ENCODE measurements at places on chromosomes 11 and 22.

DNA sequence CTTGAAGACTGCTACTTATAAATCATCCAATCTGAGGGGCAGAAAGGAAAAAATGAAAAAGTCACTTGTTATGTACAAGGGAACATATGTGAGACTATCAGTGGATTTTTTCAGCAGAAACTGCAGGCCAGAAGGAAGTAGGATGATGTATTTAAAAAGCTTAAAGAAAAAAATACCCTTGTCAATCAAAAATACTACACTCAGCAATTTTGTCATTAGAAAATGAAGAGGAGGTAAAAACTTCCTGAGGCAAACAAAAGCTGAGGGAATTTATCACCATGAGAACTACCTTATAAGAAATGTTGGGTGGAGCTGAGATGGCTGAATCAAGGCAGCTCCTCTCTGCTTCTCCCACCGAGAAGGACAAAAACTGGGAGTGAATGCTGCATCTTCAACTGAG is 21.1 kb downstream of the MRGPRX2 start:
- DNase-seq: no peak

DNA sequence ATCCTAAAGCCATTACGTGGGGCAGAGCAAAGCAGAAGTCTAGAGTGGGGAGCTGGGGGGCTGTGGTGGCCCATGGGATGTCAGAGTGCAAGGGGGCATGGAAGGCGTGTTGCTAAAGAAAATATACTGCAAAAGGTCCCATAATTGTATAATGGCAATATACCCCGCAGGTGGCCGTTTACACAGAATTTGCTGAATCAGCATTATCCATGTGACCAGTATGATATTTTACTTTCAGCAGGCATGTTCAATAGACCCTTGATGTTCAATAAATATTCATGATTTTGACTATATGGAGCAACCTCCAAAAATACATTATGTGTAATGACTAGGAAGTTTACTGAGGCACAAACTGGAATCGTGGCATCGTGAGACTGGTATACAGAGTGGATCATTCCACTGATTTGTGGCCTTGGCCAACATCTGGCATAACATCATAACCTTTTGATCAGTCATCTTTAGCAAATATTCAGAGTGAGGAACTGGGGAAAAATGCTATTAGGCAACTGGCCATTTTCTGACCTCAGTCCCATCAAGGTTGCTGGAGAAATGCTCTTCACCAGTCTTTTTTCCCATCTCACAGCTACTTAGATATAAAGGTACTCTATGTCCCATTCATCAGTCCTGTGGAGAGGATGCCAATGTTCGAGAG is 29.3 kb upstream of the PPP2R1B start:
- DNase-seq: no peak

- DNase-seq: no peak
These were observed 143.4 kb upstream of the ANO3 start for GRCh38 chr11:26188554-26188953.

DNA sequence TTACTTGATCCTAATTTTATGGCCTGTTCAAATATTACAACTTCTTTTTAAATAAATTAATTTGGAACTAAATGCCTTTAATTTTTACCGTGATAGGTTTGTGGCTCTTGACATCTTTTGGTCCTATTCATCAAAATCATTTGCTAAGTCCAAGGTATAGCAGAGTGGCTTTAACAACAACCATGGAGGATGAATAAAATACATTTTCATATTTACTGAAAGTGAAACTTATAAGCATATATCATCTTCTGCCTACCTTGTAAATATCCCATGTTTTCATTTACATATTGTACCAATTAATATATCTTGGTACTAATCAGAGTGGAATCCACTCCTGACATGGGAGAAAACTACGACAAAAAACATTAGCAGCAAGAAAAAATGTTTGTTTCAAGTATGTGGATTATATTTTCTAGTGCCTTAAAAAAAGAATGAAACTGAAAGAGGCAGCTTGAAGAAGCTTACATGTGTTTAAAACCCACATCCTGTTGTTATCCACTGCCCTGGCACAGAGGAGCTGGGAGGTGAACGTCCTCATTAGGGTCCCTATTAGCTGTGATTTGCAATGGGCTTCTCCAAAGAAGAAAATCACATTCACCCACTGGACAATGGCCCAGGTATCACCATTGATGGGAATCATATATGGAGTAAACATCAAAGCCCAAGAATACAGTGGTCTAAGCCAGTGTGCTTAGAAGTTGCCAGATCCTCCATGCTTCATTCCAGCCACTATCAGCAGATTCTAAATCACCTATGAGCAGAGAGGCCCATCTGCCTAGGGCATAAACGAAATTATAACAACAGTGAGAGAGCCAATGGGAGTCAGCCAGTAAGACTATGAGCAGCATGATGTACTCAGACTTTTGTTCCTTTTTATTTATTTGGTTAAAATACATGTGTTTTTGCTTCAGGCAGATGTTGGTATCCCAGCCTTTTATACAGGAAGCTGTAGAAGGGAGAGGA is 84.7 kb downstream of the MAML2 start:
- DNase-seq: no peak

DNA sequence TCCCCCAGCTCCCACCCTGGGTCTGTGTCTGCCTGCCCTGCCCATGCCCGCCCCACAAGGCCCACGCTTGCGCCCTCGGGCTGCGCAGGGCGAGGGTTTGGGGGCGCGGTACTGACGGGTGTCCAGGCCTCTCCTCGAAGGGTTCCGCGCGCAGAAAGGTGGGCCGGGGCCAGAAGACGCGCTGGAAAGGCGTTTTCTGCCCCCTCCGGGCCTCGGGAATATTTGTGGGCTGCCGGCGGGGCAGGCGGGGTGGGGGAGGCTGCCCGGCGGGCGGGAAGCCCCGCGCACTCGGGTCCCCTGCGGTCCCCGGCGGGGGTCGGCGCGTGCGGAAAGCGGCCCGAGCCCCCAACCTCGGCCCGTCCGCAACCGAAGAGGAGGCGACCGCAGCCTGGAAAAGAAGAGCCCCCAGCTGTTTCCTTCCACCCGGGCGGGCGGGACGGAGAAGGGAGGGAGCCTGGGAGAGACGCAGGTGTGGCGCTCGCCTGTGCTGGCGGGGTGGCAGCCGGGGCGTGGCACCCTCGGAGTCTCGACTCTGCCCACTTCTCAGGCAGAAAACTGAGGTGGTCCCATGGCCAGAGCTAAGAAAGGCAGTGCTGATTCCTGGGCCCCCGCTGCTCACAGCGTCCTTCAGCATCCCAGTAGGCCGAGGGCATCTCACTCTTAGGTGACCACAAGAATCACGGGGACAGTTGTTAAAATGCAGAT is 59.0 kb downstream of the THAP12 start:
- DNase-seq: no peak

- DNase-seq: no peak
These were observed 51.4 kb downstream of the ME3 start for GRCh38 chr11:86620891-86621521.

- peak; percentile 82 for DNase-seq
These were observed 13.2 kb downstream of the EHF start for GRCh38 chr11:34633990-34634693.

GRCh38 chr11:19499026-19499669 is 213.5 kb upstream of the NAV2 start:
- DNase-seq: peak; percentile 3

GRCh38 chr22:38997518-38997917 is 15.4 kb downstream of the APOBEC3B start:
- no peak for DNase-seq

GRCh38 chr11:109486129-109486528 is 64.1 kb downstream of the C11orf87 start:
- DNase-seq: no peak

DNA sequence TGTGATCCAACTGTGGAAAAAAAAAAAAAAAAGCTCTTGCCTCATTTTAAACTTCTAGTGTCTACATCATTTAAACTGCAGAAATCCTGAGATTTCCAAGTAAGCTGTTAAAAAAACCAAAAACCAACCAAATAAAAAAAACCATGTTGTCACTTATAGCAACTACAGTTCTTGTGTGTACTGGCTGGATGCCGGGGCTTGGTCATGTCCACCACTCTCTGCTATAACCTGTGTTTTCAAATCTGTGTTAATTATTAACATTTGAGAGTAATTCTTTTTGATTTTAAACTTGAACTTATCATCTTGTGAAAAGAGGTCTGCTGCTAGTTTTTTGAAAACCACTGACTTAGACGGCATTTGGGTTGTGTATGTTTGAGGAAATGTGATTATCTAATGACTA is 32.2 kb upstream of the BID start:
- no peak for DNase-seq

DNA sequence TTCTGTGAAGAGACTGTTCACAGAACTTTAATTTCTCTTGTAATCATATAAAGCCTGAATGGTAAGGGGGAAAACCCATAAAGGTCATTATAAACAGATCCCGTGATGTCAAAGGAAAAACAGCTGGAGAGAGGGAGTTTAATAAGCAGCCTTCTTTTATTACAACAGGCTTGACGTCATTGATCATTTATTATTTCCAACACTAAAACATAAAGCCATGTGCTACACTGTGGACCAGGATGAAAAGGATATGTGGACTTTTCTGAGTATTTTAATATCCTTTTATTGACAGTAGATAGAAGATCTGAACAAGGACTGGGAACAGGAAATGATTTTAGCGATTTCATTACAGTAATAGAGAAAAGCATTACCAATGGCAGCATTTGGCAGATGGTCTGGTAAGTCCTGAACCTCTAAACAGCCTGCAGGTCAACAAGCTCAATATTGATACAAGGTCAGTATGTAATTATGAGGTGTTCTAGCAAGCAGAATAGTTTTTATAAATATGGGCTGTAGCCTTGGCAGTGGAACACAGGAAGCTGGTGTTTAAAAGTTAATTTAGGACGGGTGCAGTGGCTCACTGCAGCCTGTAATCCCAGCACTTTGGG is 25.1 kb upstream of the TPH1 start:
- no peak for DNase-seq

- no peak for DNase-seq
These were observed 11.4 kb downstream of the DAGLA start for GRCh38 chr11:61691380-61692156.

- no peak for DNase-seq
These were observed 125.2 kb upstream of the SYT13 start for GRCh38 chr11:45411228-45411946.

DNA sequence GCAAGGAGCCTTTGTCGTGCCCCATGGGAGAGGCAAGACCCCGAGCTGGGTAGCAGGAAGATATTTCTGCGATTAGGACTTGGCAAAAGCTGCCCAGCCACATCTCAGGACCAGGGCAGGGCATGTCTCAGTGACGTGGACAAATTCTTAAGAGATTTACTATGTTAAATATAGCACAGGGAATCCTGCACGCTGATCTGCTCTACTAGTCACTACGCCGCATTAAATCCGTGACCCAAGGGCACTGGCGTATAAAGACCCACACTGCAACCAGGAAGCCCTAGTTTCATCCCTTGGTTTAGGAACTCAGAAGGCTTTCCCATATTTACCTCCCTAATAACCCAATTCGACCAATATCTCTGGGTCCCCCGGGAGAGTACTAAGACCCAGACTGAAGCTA is 35.1 kb downstream of the AP1B1 start:
- no peak for DNase-seq

DNA sequence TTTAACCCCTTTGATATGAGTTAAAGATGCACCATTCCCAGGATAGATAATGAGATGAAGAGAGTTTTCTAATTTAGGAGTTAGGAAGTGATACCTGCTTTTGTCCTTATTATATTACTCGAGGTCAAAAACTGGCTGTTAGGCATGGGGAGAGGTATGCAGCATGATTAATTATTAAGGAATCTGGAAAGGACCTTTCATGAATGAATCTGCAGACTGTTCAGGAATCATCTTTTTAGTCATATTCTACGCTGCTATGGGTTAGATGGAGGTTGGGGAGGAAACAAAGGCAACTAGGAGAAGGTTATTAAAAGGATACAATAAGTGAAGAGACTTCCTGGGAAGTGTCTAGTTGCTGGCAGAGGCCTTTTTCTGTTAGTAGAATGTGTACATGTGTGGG is 492.4 kb upstream of the CCDC90B start:
- peak; percentile 74 for DNase-seq

DNA sequence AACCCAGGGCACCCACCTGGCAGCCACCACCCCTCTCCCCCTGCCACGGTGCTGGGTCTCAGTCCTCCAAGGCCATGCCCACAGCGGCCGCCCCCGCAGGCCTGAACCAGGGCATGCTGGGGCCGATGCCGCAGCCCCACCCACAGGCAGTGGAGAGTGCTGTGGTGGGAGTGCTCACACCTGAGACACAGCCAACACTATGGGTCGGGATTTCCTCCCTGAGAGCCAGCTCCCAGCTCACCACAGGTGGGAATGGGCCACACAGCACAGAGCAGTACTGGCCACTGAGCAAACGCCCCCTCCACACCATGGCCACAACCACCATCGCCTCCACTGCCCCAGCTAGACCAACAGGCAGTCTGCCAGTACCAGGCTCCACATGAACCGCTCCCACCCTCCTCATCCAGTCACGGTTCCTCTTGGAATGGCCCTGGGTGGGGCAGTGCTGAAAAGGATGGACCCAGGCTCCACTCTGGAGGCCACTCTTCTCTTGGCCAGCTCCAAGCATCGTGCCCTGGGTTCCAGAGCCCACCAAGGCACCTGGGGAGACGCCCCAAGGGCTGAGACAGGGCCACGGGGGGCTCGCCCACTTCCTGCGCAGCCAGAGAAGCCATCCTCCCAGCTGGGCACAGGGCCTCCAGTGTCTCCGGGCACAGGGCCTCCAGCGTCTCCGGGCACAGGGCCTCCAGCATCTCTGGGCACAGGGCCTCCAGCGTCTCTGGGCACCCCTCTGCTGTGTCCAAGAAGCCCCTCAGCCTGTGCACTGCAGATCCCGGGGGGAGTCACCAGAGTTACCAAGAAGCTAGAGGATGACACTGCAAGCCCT is 14.2 kb downstream of the MOB2 start:
- DNase-seq: no peak

DNA sequence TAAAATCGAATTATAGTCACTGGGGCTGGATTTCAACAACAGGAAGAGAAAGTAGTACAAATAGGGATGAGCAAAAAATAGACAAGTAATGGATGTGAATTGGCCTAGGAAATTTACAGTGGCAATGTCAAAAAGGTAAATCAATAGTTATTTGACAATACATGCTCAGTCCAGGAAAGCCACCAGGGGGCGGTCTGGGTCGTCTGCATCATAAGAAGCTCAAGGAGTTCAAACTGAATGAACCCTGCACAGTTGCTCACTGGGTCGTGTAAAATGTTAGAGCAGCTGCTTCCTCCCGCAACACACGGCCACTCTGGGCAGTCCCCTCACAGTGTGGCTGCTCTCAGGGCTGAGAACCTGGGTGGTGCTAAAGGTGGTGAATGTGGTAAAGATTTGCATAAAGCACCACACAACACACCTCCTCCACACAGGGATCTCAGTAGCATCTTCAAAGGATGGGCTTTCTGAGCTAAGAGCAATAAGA is 85.9 kb downstream of the ZNF280B start:
- no peak for DNase-seq

GRCh38 chr11:95255251-95256145 is 24.5 kb upstream of the SESN3 start:
- no peak for DNase-seq

Measured in foreskin keratinocyte (primary cell).